ENCODE measurements at places on chromosomes 6 and 20.

- DNase-seq = no peak
Observed at GRCh38 chr6:3090013-3090412, 21.7 kb downstream of the RIPK1 start.

- DNase-seq = no peak
Observed at GRCh38 chr20:2305946-2306345, 10.1 kb downstream of the TGM3 start.

DNA sequence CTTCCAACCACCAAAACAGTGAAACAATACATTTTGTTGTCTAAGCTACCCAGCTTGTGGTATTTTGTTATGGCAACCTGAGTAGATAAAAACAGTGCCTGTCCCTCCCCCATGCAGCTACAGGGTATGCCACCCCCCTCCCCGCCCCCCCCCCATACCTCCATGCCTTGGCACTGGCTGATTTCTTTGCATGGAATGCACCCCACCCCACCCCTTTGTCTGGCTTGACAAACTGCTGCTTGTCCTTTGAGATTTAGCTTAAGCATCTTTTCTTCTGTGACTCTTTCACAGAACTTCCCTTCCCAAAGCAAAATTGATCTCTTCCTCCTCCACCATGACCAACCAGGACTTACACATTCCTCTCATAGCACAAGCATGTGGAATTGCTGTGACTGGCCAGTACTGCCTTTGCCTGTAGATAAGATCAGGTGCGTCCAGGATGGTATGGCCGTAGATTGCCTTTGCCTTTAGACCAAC lies 64.6 kb upstream of the ADGRF1 start:
- no peak for DNase-seq

DNA sequence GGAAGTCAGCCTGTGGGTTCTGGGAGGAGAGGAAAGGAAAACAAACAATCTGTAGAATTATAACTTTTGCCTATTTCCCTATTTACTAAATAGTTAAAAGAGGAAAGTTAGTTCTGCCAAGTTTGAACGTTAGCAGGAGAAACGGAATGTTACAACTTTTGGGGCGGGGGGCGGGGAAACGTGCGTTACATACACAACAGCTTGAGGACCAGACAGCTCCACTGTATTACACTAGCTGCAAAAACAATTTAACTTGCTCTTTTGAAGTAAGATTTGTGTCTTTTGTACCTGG lies 498 bp upstream of the PRDM1 start:
- no peak for DNase-seq

DNA sequence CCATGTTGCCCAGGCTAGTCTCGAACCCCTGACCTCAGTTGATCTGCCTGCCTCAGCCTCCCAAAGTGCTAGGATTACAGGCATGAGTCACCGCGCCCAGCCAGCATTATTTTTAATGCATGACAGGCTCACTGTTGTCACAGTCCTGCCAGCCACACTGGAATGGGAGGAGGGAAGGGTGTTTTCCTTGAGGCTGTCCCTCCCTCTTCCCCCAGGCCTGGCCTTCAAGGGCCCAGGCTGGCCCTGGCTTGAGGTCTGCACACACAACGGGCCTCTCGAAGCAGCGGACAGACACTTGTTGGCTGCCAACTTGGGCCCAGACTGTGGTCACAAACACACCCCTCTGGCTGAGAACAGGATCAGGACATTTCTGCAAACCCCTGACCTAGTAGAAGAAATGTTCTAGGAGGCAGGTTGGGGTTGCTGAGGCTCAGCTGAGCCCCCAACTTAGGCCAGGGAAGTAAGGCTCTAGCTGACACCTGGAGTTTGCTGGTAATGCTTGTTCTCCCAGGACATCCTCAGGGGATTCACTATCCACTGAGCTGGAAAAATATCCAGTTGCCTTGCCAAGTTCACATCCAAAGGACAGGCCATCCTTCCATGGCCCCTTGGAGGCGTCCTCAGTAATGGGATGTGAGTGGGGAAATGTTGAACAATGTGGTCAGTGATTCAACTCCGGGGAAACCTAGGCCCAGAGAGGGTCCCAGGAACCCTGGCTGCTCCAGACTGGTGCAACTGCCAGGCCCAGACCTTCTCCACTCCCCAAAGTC lies 9.9 kb downstream of the SNTA1 start:
- DNase-seq = no peak

DNA sequence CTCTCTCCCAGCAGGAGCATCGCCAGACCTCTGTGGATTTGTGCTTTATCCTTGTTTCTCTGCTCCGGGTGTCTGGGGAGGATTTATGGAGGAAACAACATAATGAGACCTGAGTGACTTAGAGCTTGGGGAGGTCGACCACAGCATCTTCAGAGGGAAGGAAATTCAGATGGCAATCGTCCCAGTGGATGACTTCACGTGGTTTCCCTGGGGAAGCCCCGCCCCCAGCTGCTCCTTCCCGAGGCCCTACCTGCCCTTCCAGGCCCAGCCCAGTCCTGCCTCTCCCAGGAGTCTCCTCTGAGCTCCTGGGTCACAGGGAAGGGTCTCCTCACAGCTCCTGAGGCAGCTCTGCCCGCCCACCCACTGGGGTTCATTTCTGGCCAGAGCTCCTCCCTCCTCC lies 430.3 kb upstream of the SULF2 start:
- no peak for DNase-seq

DNA sequence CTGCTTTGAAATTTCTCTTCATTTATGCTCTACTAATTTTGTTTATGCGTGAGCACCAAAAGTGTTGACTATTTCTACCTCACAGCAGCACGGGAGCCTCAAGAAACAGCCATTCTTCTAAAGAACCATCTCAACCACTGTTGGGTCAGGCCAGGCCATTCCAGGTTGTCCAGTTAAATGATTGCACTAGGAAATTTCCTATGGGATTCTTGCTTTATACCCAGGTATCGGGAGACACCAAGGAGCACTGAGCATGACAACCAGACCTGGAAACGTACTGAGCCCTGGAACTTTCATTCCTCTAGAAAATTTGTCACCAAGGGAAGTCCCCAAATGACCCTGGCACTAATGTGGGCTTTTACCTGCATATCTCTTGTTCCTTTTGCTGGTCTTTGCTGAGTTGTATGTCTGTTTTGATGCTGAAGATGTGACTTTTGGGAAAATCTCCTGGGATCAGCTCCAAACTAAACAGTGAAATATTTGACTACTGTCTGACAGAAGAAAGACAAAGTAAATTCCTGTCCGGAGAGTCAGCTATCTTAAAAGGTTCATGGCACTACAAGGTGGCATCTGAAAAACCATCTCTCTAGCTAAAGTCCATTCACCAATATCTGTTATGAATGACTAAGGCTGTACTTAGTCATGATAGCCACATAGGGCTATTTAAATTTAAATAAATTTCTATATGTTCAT lies 70.5 kb downstream of the SNAP25 start:
- DNase-seq = no peak

- DNase-seq = no peak
Observed at GRCh38 chr6:36856277-36856676, 17.0 kb upstream of the CPNE5 start.
